Central memory CD8-positive, alpha-beta T cell (primary cell): ENCODE measurements at places on chromosomes 5 and 9.
A peak's percentile ranks its signal among the peaks of the same experiment; 100 is the strongest.

- no peak for DNase-seq
- H3K27ac ChIP-seq = no peak overlapping the region
- H3K4me3 ChIP-seq = no peak overlapping the region
These were observed 16.8 kb downstream of the NR6A1 start for GRCh38 chr9:124754289-124754688.

- H3K4me3 ChIP-seq = no peak overlapping the region
- no peaks in the 10 kb centered on the region for H3K36me3 ChIP-seq
- no peaks in the 10 kb centered on the region for H3K4me1 ChIP-seq
- no peaks in the 10 kb centered on the region for H3K27me3 ChIP-seq
These were observed 89.9 kb upstream of the FBN2 start for GRCh38 chr5:128627939-128628338.

GRCh38 chr5:150066901-150067396 lies 19.4 kb downstream of the CSF1R start:
- peaks cover 14% of the 10 kb centered on the region for H3K4me1 ChIP-seq
- H3K4me3 ChIP-seq = no peak overlapping the region
- peak overlapping the region; percentile 61 for H3K27ac ChIP-seq
- H3K27me3 ChIP-seq = peaks cover 54% of the 10 kb centered on the region
- DNase-seq = no peak

GRCh38 chr5:161165998-161166660 lies 314.1 kb upstream of the ATP10B start:
- no peak for DNase-seq
- no peak overlapping the region for H3K4me3 ChIP-seq
- H3K27me3 ChIP-seq = no peaks in the 10 kb centered on the region

GRCh38 chr9:120875643-120875953 lies 1.4 kb downstream of the PHF19 start:
- DNase-seq = no peak
- H3K27ac ChIP-seq = peak overlapping the region; percentile 49
- peaks cover 43% of the 10 kb centered on the region for H3K4me1 ChIP-seq
- H3K27me3 ChIP-seq = no peaks in the 10 kb centered on the region

GRCh38 chr5:40736103-40736875 lies 19.5 kb downstream of the TTC33 start:
- H3K27ac ChIP-seq = no peak overlapping the region
- no peak for DNase-seq
- peaks cover 29% of the 10 kb centered on the region for H3K4me1 ChIP-seq
- peak overlapping the region; percentile 3 for H3K4me3 ChIP-seq
- H3K36me3 ChIP-seq = peaks cover 3% of the 10 kb centered on the region

- no peak for DNase-seq
- H3K27me3 ChIP-seq = peaks cover 77% of the 10 kb centered on the region
- H3K36me3 ChIP-seq = peaks cover 11% of the 10 kb centered on the region
- no peak within 1 kb of the TSS for H3K4me3 ChIP-seq
- H3K4me1 ChIP-seq = peaks cover 13% of the 10 kb centered on the region
- no peak within 1 kb of the TSS for H3K27ac ChIP-seq
These were observed at the start of gene TLX3 for GRCh38 chr5:171308453-171309275. TSS of gene TLX3 (plus strand) at chr5:171309248. CDS start at chr5:171309366, 118 bp downstream.

DNA sequence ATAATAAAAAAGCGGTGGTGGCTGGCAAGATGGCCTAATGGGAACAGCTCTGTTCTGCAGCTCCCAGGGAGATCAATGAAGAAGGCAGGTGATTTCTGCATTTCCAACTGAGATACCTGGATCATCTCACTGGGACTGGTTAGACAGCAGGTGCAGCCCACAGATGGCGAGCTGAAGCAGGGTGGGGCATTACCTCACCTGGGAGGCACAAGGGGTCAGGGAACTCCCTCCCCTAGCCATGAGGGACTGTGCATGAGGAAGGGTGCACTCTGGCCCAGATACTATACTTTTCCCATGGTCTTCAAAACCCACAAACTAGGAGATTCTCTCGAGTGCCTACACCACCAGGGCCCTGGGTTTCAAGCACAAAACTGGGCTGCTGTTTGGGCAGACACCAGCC lies 45.6 kb upstream of the PTGER4 start:
- no peak overlapping the region for H3K4me3 ChIP-seq
- H3K4me1 ChIP-seq = peaks cover 7% of the 10 kb centered on the region
- no peaks in the 10 kb centered on the region for H3K36me3 ChIP-seq
- DNase-seq = no peak
- no peaks in the 10 kb centered on the region for H3K27me3 ChIP-seq

GRCh38 chr9:2709645-2710101 lies 7.6 kb upstream of the KCNV2 start:
- H3K36me3 ChIP-seq = no peaks in the 10 kb centered on the region
- H3K4me3 ChIP-seq = no peak overlapping the region
- no peaks in the 10 kb centered on the region for H3K27me3 ChIP-seq
- no peaks in the 10 kb centered on the region for H3K4me1 ChIP-seq
- DNase-seq = no peak

GRCh38 chr9:121272401-121272948 lies 4.5 kb downstream of the GSN start:
- no peak overlapping the region for H3K4me3 ChIP-seq
- no peak overlapping the region for H3K27ac ChIP-seq
- H3K36me3 ChIP-seq = peaks cover 1% of the 10 kb centered on the region
- H3K4me1 ChIP-seq = peaks cover 12% of the 10 kb centered on the region

DNA sequence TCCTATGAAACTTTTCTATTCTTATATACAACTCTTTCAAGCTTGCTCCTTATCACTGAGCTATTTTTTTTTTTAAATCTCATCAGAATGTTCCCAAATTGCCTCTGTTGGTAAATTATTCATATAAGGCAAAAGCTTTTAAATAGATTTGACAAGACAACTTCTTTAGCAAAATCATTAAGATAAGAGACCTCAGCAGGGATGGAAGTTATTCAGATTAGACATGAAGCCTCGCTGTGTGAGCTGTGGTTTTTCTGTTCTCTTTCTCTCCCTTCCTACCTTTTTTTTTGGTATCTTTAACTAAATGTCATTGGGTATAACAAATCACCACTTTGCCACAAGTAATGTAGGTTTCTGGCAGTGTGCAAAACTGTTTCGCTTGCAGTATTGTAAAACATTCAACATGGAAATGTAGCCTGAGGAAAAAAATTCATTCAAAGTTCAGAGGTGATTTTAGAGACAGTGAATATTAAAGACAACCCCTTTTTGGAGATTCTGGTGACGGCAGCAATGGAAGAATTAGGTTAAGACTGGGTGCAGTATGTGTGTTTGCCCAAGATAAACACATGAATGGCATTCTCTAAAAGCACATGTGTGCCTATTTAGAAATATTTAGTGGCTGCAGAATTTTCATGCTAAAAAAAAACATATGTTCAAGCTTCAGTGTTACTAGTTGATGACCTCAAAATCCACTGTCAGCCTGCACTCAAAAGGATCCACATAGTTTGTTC lies 467.1 kb downstream of the ZNF608 start:
- H3K4me3 ChIP-seq = no peak overlapping the region
- no peak for DNase-seq
- H3K27me3 ChIP-seq = no peaks in the 10 kb centered on the region
- no peaks in the 10 kb centered on the region for H3K4me1 ChIP-seq
- no peak overlapping the region for H3K27ac ChIP-seq

DNA sequence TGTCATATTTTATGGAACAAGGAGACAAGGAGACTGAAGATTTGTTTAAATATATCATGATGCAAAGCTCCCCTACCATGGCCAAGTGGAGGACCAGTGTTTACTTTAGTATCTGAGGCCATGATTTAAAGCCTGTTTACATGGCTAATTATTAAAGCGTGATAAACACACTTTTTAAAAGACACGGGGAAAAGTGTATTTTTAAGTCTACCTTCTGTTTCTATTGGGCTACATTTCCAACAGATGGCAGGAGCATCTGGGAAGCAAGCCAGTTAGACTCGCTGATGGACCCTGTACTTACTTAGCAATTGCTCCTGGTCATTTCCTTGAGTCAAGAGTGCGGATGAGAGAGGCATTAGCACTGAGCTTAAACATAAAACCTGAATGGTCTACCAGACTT lies 480.3 kb upstream of the SEMA6A start:
- no peaks in the 10 kb centered on the region for H3K4me1 ChIP-seq
- no peak overlapping the region for H3K27ac ChIP-seq
- no peaks in the 10 kb centered on the region for H3K36me3 ChIP-seq
- DNase-seq = no peak

GRCh38 chr5:155598552-155598951 lies 585.0 kb downstream of the KIF4B start:
- peaks cover 23% of the 10 kb centered on the region for H3K27me3 ChIP-seq
- H3K4me3 ChIP-seq = no peak overlapping the region
- no peaks in the 10 kb centered on the region for H3K4me1 ChIP-seq
- H3K36me3 ChIP-seq = no peaks in the 10 kb centered on the region
- H3K27ac ChIP-seq = no peak overlapping the region

- peaks cover 33% of the 10 kb centered on the region for H3K27me3 ChIP-seq
- no peak for DNase-seq
- no peaks in the 10 kb centered on the region for H3K36me3 ChIP-seq
- H3K4me3 ChIP-seq = no peak overlapping the region
- no peaks in the 10 kb centered on the region for H3K4me1 ChIP-seq
- H3K27ac ChIP-seq = no peak overlapping the region
These were observed 30.0 kb upstream of the SH3RF2 start for GRCh38 chr5:145906401-145906800.

- peak; percentile 23 for DNase-seq
- no peak overlapping the region for H3K27ac ChIP-seq
- H3K4me1 ChIP-seq = peaks cover 29% of the 10 kb centered on the region
- H3K4me3 ChIP-seq = no peak overlapping the region
These were observed 108.2 kb downstream of the AUH start for GRCh38 chr9:91253488-91253887.

DNA sequence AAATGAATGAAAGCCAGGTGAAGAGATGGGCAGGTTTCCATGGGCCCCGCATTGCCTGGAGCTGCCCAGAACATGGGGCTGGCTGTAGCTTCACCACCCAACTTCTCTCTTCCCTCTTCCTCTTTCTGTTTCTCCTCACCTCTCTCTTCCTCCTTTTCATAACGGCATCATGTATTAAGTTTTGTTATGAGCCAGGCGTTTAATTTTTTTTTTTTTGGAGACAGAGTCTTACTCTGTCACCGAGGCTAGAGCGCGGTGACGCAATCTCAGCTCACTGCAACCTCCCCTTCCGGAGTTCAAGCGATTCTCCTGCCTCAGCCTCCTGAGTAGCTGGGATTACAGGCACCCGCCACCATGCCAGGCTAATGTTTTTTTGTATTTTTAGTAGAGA lies 13.0 kb upstream of the SPINK4 start:
- peaks cover 10% of the 10 kb centered on the region for H3K4me1 ChIP-seq
- H3K4me3 ChIP-seq = no peak overlapping the region
- no peak overlapping the region for H3K27ac ChIP-seq
- peaks cover 11% of the 10 kb centered on the region for H3K27me3 ChIP-seq

DNA sequence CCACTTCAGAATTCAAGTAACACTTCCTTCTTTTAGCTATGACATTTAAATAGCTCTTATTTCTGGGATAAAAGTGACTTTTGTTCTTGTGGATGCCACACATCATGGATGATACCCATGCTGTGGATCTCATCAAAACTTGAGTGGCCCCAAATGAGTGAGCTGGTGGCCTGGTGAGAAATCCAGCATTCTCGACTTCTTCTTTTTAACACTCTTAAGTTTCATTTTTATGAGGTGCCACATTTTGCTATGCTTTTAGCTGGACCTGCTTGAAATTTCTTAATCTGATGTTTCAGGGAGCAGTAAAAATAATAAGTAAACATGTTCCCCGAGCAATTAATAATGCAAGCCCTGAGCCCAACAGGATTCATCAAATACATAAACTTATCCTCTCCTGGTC lies 384.8 kb upstream of the MEF2C start:
- DNase-seq = no peak
- no peaks in the 10 kb centered on the region for H3K36me3 ChIP-seq
- no peak overlapping the region for H3K4me3 ChIP-seq

- H3K36me3 ChIP-seq = no peaks in the 10 kb centered on the region
- no peaks in the 10 kb centered on the region for H3K4me1 ChIP-seq
- H3K27ac ChIP-seq = no peak overlapping the region
These were observed 13.0 kb upstream of the PCDHAC2 start for GRCh38 chr5:140953234-140953633.

GRCh38 chr5:139692148-139692547 lies 44.0 kb downstream of the CXXC5 start:
- no peak overlapping the region for H3K4me3 ChIP-seq
- peaks cover 9% of the 10 kb centered on the region for H3K27me3 ChIP-seq
- H3K4me1 ChIP-seq = peaks cover 15% of the 10 kb centered on the region
- H3K36me3 ChIP-seq = peaks cover 2% of the 10 kb centered on the region
- no peak for DNase-seq
- H3K27ac ChIP-seq = no peak overlapping the region

- no peaks in the 10 kb centered on the region for H3K36me3 ChIP-seq
- no peak for DNase-seq
- H3K4me1 ChIP-seq = no peaks in the 10 kb centered on the region
These were observed 7.5 kb downstream of the ZNF366 start for GRCh38 chr5:72499730-72500129.

DNA sequence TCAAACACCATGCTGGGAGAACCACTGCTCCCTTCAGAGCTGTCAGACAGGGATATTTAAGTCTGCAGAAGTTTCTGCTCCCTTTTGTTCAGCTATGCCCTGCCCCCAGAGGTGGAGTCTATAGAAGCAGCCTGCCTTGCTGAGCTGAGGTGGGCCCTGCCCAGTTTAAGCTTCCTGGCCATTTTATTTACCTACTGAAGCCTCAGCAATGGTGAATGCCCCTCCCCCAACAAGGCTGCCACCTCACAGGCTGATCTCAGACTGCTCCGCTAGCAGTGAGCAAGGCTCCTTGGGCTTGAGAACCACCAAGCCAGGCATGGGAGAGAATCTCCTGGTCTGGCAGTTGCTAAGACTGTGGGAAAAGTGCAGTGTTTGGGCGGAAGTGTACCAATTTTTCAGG lies 205.5 kb upstream of the PTGER4 start:
- no peak overlapping the region for H3K27ac ChIP-seq
- H3K27me3 ChIP-seq = no peaks in the 10 kb centered on the region
- H3K36me3 ChIP-seq = no peaks in the 10 kb centered on the region
- peaks cover 6% of the 10 kb centered on the region for H3K4me1 ChIP-seq
- DNase-seq = no peak

DNA sequence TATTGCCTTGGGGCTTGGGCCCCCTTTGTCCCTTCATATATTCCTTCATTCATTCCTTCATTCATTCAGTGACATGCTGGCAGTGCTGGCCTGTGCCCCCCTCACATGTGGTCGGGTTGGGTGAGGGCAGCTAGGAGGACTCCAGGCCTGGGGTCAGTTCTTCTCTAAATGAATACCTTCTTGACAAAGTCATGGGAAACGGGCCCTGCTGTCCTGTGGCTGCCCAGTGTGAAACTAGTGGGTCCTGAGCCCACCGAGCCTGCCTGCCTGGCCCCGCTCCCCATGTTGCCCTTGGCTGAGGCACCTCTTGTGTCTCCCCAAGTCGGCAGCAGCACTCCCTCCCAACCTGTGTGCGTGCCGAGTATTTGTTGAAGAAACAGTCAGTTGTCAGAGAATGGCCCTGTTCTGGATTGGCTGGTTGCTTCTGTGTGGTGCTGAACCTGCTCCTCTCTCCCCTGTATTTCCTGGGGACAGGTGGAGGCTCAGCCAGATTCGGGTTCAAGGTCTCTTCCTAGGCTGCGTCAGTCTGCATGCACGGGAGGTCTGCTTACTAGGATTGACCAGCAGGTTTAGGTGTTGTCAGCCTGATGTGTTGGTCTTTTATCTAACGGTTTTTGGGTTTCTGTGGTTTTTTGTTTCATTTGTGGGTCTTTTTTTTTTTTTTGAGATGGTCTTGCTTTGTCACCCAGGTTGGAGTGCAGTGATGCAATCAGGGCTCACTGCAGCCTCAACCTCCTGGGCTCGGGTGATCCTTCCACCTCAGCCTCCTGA lies 3.0 kb upstream of the CEL start:
- peak overlapping the region; percentile 46 for H3K27ac ChIP-seq
- H3K27me3 ChIP-seq = no peaks in the 10 kb centered on the region
- peaks cover 13% of the 10 kb centered on the region for H3K36me3 ChIP-seq
- H3K4me3 ChIP-seq = no peak overlapping the region
- no peak for DNase-seq
